ENCODE measurements at places on chromosomes 13 and 19.

- no peak for DNase-seq
Measured at GRCh38 chr19:33519416-33519815, 2.2 kb downstream of the PEPD start.

DNA sequence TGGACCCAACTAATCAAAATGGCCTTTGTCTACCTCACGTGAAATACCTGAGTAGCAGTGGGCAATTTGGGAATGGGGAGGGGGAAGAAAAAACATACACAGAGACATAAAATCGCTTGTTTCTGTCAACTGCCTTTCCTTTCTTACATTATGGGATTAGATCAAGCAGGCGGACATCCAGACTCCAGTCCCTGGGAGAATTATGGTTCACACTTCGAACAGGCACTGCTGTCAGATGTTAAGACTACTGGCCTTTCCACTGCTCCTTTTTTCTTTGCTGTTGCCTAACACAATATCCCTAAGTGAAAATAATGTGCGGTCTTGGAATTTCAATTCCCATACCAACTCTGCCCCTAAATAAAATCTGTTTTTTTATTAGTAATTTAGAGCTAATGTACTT is 1719.7 kb upstream of the SLC10A2 start:
- DNase-seq: no peak

DNA sequence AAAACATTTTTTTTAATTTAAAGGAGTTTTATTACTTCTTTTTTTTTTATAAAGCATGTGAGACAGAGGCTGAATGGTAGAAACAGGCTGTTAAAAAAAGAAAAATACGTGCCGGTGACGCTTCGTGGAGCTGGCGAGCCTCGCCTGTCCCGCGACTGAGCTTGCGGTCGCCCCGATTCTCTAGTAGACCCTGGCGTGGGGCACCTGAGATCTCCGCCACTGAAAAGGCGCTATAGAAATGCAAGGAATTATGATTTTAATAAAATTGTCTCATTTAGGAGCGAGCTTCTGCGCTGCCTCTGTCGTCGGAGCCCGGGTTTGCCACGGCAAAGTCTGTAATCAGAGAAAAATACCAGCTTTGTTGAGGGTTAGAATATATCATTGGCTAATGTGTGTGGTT is 18.4 kb downstream of the NFIX start:
- no peak for DNase-seq

GRCh38 chr13:99559560-99559959 is 58.3 kb downstream of the TM9SF2 start:
- no peak for DNase-seq

DNA sequence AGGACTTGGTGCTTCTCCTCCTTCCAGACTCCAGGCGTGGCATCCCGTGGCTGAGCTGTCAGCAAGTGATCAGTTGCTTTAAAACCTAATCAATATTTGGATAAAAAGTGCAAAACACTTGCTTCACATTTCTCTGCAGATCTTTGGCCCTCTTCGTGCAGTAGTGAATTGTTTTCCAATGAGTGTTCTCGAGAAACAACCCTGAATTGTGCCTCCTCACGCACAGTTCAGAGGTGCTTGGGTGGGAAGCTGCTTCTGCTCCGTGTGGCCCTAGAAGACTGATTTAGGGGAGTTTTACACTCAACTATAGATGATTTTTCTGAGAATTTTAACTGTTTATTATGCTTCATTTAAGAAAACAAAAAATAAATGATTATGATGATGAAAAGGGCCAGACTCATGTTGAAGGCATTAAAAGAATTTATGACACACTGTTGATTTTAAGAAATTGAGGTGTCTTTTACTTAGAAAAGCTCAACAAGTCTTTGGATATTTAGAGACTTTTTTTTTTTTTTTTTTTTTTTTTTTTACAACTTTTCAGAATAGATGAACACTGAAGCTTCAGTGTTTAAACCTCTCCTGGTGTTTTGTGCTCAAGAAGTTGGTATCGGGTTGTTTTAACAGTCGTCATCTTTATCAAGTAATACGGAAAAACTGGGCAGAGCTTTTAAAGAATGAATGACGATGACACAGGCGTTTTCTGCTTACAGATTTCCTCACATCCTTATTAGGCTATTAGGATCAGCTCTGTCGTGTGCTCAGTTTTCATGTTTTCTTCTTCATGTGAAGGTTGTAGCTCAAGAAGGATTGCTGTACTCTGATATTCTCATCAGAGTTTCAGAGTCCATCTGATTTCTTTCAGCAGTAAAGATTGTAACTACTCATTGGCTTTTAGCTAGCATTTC is 39.5 kb upstream of the TEX29 start:
- DNase-seq: peak; percentile 78

DNA sequence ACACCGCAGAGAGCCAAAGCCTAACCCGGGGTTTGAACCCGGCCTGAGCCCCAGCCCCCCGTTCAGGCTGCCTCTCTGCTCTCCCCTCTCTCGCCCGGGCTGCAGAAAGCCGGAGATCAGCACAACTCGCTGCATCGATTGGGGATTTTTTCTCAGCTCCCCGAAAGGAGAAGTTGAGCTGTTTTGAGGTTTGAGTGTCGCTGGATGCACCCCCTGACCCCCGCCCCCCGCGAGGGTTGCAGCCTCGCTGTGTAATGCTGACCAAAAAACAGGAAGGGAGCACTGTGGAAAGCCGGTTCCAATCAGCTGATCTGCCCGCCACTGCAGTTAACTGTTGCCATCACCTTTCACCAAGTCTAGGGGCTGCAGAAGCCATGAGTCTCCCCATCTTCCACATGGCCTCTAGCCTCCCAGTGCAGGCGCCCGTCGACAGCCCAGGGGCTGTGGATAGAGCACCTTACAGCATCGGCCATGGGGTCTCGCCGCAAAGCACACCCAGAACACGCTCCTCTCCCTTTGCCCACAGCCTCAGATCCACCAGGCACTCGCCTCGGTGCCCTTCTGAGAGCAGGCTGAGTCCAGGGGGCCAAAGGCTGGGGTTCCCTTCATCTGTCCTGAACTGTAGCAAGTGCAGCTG is 34.5 kb downstream of the MYO9B start:
- DNase-seq: no peak

DNA sequence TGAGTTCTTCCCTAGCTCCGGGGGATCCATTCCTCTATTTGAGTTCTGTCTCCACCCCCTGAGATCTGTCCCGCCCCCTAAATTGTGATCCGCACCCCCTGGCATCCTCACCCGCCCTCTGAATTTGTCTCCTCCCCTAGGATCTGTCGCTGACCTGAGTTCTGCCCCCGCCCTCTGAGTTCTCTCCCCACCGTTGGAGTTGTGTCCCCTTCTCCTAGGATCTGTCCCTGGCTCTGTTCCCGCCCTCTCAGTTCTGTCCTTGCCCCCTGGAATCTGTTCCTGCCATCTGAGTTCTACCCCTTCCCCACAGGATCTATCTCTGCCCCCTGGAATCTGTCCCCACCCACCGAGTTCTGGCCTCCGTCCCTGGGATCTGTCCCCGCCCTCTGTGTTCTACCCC is 1.0 kb upstream of the SLC17A7 start:
- peak; percentile 30 for DNase-seq

DNA sequence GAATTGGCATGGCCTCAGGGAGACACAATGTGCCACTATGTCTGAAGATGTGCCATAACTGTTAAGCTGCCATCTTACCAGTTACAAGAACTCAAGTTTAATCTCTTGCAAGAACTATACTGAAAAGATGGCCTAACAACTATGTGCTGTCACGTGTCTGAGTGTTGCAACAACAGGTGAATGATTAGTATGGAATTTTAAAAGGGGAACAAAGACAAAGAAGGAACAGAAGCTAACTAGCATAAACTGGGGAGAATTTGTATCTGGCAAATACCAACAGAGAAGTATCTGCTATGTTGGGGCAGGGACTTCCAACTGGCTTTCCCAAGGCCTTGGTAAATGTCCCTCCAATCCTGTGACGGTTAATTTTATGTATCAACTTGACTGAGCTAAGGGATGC is 11.5 kb upstream of the ACOD1 start:
- no peak for DNase-seq

GRCh38 chr13:42043676-42044075 is 4.8 kb upstream of the DGKH start:
- DNase-seq: no peak

DNA sequence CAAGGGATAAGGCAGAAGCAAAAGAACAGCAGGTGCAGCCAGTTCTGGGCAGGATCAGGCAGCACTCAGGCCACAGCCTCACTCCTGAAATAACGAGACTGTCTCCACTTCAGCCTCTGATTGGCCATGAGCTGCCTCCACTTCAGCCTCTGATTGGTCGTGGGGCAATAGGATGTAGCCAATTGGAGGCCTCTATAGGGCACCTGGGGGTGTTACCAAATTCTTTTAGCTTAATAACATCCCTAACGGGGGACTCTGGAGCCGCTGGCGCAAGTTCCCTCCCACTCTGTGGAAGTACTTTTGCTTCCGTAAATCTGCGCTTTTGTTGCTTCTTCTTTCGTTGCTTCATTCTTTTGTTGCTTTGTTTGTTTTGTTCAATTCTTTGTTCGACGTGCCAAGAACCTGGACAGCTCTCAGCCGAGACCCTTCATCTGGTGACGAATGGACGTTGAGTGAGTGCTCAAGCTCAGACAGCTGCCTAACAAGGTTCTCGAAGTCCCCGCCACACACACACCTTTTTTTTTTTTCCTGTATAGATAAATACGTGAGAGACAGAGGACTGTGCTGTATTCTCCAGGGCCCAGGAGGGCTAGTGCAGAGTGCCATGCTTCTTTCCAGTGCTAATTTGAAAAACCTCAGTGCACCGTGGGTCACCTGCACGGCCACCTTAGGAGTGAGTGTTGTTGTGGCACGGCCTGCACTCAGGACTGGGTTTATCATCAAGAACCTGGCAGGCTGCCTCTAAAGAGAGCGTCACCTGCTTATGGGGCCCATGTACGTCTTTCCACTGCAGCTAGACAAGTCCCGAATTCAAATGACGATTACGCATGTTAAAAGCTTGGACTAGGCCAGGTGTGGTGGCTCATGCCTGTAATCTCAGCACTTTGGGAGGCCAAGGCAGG is 32.0 kb upstream of the TUBGCP3 start:
- peak; percentile 11 for DNase-seq

DNA sequence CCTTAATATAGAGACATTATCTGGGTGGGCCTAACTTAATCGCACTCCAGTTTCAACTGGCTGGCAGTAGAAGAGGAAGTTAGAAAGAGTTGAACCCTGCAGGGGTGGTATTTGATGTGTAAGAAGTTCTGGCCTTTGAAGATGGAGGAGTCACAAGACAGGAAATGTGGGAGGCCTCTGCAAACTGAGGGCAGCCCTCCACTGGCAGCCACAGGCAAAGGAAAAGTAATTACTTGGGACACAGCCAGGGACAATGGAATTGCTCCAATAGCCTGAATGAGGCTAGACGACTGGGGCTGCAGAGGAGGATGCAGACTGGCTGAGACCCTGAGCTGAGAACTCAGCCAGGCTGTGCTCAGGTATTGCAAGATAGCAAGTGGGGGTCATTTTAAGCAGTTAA is 703.3 kb upstream of the ARGLU1 start:
- DNase-seq: peak; percentile 20

GRCh38 chr19:16575282-16575681 is 3.1 kb upstream of the SLC35E1 start:
- no peak for DNase-seq

DNA sequence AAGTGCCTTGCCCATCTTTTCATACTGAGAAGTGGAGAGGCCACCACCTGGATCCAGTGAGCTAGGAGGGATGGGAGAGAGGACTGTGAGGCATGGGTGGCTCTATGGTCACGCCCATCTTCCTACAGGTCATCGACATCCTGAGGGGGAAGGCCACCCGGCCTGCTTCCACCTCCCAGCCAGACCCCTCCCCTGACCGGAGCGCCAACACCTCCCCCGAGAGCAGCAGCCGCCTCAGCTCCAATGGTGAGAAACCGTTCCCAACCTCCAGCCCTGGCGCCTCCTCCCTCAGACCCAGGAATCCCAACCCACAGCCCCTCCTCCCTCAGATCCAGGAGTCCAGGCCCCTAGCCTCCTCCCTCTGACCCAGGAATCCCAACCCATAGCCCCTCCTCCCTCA is 10.1 kb downstream of the BCL3 start:
- no peak for DNase-seq

Data from fibroblast of skin of back (primary cell).